ENCODE measurements at places on chromosomes 6 and 20. TPM values are rescaled to one million over a fixed set of nuclear protein-coding genes. Genes with fewer than 3 reads are reported as not detected.

Gene TGM3
- not detected for total RNA-seq

Gene ARMH2
- total RNA-seq: not detected

Gene ABHD16B
- not detected for total RNA-seq

Gene OXT
- total RNA-seq: not detected

Gene SIM1
- 0.08 TPM for total RNA-seq

Gene ATG5
- total RNA-seq: 20.6 TPM

Gene PKHD1
- total RNA-seq: under 0.01 TPM

Gene VSX1
- total RNA-seq: not detected

Gene PM20D2
- total RNA-seq: 6.6 TPM

Gene IP6K3
- 6.6 TPM for total RNA-seq

Gene UTRN
- total RNA-seq: 11.5 TPM

Gene NOX3
- not detected for total RNA-seq

Gene NKAIN2
- not detected for total RNA-seq

Gene PRL
- total RNA-seq: not detected

Gene TINAG
- total RNA-seq: not detected

Gene DEFB123
- total RNA-seq: not detected
